ENCODE measurements at places on chromosomes 7 and 10. TPM values are rescaled to one million over a fixed set of nuclear protein-coding genes. Genes with fewer than 3 reads are reported as not detected.
A peak's percentile ranks its signal among the peaks of the same experiment; 100 is the strongest.

DNA sequence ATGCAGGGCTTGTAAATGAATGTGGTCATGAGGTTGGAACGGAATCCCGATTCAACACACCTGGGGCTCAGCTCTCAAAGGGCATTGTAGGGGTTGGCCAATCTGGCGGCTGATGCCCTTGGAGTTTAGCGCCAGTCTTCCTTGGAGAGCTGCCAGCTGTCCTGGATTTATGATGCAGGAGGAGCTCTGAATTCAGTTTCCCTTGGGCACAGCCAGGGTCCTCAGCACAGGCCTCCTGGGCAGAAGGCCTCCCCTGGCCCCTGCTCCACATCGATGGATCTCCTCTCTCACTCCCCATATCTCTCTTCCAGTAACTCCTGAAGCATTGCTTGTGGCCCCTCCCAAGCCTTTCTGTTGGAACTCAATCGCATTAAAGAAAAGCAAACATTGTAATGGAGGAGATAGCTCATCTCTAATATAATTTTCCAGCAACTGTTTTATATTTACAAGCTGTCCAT lies 985 bp upstream of the CYTH3 start:
- DNase-seq = peak; percentile 71

DNA sequence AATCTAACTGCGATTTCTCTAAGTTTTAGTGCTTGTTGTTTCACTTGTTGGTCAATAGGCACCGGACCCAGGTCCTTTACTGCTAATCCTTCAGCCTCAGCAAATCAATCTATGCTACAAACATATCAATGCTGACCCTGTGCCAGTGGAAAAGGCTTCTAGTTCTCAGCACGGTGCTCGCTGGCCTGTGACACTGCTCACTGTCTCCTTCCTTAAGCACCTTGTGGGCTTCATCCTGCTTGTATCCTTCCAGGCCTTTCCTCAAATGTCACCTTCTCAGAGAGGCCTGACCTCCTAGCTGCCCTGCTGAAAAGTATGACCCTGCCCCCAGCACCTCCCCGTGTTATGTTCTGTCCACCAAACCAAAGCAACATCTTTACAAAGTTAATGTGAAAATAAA lies 201.2 kb upstream of the FRMD4A start:
- DNase-seq = no peak

The CFAP43 gene
- total RNA-seq = 0.18 TPM

GRCh38 chr10:35203745-35204144 lies 77.1 kb downstream of the CREM start:
- no peak for DNase-seq

The ITIH5 gene
- not detected for total RNA-seq

Measured in HT-29 (cell line).